ENCODE measurements at places on chromosomes 7 and 10.
A peak's percentile ranks its signal among the peaks of the same experiment; 100 is the strongest.

DNA sequence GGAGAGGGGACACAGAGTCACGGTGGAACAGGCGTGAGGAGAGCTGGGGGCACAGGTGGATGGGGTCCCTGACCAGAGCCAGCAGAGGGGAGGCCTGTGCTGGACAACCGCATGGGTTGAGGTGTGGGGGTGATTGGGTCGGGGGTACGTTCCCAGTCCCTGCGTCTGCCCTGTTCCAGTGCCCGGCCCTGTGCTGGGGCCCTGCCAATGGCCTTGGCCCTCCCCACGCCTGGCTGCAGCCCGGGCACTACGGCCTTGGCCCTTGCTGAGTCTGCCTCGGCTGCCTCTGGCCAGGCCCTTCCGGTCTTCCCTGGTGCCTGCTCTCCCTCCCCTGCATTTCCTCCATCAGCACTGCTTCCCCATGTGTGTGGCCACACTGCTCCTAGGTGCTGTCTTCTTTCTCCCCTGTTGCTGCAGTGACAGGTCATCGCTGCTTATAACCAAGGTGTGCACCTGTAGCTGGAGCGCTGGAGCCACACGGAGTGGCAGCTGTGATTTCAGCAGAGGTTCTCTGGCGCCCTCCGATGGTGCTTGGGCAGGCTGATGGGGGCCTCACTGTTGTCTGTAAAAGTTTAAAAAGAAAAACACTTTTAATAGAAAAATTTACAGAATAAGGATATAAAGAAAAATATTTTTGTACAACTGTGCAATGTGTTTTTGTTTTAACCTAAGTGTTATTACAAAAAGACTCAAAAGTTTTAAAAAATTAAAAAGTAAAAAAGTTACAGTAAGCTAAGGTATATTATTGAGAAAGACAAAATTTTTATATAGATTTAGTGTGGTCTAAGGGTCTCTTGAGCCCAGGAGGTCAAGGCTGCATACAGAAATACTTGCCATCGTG, 45.2 kb upstream of the BHLHA15 start:
- peak; percentile 68 for DNase-seq

- peak; percentile 89 for DNase-seq
Observed at GRCh38 chr7:107579885-107580715, at the start of gene BCAP29. BCAP29 (plus strand) TSS chr7:107580246; CDS start chr7:107580773, 527 bp downstream.

DNA sequence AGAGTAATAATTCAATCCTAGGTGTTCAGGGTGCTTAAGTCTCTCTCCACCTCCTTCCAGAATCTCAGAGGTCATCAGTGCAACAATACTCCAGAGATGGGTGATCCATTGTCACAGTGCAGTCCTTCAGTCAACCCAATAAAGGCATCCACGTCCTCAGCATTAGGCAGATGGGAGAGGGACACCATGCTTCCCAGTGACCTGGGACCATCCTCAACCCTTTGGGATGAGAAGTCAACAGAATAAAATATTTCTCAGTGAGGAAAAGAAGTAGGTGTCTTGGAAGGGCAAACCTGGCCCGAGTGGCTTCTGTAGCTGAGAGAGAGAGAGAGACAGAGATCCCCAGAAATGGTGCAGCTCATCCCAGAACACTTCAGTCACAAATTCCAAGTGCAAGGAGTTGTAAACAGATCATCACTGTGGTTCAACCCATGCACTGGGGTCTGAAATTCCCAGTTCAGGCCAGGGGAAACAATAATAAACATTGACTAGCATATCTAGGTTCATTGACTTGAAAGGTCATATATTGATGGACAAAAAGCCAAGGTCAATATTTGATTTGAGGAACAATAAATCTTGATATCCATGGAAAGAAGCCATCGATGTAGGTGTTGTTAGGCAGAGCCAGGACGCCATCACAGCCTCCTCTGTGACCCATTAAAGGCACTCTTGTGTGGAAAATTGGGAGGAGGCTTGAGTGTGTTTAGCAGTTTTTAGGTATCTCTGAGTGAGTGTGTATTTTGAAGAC, 256.0 kb upstream of the ZMIZ1 start:
- DNase-seq, result no peak

- no peak for DNase-seq
Observed at GRCh38 chr7:107048783-107049418, 4.4 kb downstream of the PRKAR2B start.

GRCh38 chr7:31059551-31059950, 7.4 kb downstream of the ADCYAP1R1 start:
- DNase-seq, result no peak

GRCh38 chr10:5731559-5731958, 46.9 kb downstream of the TASOR2 start:
- DNase-seq, result no peak

- DNase-seq, result peak; percentile 67
Observed at GRCh38 chr10:123614888-123615287, 51.3 kb upstream of the GPR26 start.

DNA sequence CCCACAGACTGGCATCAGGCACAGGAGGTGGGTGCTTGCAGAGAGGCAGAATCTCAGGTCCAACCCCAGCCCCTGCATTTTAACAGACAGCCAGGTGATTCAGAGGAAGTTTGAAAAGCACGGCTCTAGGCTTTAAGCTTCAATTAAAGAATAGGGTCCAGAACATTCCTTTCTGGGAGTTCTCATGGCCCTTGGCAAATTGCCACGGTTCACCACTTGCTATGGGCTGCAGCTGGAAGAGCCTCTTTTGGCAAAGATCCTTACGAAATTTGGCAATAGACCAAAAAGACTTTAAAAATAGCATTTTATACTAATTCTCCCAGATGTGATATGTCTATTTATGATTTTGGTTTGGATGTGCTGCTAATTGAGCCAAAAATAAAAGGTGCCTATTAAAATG, 148.1 kb downstream of the ITGA8 start:
- DNase-seq, result peak; percentile 49

DNA sequence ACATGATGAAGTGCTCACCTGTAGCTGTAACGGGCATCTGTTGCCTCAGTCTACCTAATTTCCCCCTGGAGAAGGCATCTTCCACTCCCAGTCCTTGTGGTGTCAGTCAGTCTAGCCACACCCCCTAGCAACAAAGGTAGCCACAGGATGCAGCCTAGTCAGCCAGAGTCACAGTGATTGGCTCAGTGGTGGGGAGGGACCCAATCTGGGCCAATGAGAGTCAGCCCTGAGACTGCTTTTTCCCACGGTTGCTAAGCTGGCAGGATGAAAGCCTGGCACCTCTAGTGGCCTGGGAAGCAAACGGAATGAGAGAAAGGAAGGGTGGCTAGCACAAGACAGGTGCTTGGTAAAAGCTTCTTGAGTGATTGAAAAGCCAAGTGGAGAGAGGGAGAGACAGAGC, 118.6 kb downstream of the SH3PXD2A start:
- DNase-seq, result no peak

DNA sequence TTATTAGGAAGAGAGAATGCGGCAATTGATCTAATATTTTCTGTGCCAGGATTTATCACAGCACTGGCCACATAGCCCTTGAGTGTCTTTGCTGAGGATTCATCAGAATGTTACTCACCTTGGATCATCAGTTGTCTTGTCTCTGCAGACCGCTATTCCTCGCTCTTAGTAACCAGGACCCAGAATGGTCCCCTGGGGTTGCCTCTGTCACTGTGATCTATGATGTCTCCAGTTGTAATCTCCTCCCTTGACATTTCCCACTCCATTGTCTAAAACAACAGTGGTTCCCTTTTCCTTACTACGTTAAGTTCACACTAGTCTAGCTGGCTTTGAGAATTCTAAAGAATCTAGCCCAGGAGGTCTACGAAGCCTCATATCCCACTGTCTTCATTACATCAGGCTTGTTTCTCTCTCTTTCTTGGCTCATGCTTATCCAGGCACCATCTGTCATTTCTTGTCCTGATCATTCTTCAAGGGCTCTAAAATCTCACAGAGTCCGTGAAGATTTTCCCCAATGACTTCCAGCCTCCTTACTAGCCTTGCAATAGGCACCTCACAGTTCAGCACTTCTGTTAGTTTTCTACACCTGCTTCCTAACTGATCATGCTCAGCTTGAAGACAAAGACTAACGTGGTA, 125.8 kb downstream of the CUBN start:
- no peak for DNase-seq

DNA sequence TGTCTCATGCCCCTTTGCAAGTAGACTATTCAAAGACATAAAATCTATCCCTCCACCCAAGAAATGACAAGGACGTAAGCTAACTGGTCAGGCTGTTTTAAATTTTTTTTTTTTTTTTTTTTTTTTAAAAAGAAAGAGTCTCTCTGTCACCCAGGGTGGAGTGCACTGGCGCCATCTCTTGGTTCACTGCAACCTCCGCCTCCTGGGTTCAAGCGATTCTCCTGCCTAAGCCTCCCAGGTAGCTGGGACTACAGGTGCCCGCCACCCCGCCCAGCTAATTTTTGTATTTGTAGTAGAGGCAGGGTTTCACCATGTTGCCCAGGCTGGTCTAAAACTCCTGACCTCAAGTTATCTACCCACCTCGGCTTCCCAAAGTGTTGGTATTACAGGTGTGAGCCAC, 11.2 kb downstream of the TRA2A start:
- DNase-seq, result no peak

DNA sequence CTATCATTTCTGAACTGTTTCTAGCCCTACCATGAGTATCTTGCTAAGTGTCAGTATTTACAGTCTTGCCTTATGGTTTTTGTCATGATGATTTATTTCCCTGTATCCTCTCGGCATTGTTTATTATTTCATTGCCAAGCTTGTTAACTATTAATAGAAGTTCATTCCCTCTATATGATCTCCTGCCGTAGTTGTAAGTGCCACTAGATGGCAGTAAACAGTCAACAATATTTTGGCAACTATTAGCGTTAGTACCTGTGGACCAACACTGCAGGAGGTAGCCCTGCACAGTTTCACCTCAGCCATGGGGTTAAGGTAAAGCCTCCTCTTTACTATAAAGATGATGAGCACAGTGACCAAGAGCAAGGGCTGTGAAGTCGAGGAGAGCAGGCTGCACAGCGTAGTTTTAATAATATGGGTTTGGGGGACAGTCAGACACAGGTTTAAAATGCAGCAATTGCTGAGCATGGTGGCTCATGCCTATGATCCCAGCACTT, 26.1 kb upstream of the CCNJ start:
- DNase-seq, result no peak

DNA sequence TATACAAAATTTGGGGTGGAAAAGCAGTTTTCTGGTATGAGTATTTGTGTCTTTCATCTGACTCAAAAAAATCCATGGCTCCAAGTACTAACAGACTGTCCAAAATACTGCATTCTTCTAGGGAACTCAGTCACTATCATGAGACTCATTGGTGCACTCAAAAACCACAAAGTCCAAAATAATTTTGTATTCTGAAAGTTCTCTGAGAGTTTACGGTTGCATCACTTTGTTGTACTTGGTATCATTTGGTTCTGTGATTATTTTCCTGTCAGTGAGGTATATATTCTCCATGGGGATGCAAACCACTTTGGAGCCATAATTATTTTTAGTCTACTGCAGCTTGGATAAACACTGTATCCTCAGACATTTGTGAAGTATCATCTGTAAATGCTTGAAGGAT, 28.0 kb upstream of the CABCOCO1 start:
- no peak for DNase-seq

GRCh38 chr10:31090894-31091607, 59.4 kb upstream of the ZNF438 start:
- DNase-seq, result no peak

GRCh38 chr7:50595491-50596102, 30.4 kb upstream of the DDC start:
- no peak for DNase-seq

DNA sequence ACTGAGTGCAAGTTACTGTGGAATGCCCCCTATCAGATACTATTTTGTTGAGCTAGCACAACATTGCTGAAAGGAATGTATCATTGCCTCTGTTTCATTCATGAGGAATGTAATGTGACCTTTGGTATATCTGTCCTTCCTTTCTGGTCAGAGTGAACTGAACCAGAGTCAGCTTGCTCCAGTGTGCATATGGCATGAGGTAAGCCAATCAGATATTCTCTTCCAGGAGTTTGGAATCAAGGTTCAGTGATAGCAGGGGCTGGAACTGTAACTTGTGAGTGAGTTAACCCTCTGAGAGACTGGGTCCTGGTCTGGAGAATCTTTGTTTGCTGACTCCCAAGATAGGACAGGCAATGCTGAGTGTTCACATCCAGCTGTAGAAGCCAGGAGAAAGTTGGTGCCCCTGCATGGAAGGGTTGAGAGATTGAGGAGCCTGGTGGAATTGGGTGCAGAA, 45.3 kb upstream of the OSBPL3 start:
- DNase-seq, result no peak

GRCh38 chr7:25758559-25758958, 393.4 kb upstream of the NFE2L3 start:
- DNase-seq, result no peak

- DNase-seq, result no peak
Observed at GRCh38 chr7:125559921-125560320, 630.3 kb upstream of the POT1 start.

- DNase-seq, result no peak
Observed at GRCh38 chr7:95425694-95426093, 9.1 kb downstream of the PON2 start.

- no peak for DNase-seq
Observed at GRCh38 chr7:127189074-127189473, 63.7 kb downstream of the GRM8 start.

DNA sequence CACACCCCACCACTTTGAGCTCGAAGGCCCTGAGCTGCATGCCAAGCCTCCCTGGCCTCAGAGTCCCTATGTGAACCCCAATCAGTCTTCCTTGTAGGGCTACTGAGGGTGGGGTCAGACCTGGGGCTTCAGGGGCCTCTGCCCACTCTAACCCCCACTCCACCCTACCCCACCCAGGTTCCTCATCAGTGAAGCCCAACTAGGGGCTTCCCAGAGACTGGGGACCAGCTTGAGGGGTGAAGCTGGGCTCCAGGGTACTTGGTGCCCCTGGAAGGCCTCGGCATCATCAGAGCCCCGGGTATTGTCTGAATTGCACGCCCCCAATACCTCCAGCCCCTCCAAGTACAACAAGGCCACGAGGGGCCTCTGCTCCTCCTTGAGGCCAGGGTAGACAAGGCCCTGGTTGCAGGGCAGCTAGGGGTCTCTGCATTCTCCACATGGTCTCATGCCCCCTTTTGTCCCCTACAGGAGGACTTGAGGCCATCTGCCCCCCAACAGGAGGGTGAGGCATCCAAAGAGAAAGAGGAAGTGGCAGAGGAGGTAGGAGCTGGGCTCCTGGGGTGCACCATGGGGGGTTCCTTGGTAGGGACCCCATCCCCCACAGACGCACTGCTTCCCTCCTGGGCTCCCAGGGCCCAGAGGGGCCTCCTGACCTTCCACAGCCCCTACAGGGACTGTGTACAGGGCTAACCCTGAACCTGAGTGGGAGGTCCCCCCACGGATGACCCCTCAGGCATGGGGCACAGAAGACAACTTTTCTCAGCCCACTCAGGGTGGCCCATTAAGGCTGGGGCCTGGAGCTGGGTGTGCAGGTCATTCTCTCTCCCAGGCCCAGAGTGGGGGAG, 4.0 kb downstream of the SNCG start:
- DNase-seq, result no peak
